ENCODE measurements at places on chromosomes 12 and 14.
A peak's percentile ranks its signal among the peaks of the same experiment; 100 is the strongest.

DNA sequence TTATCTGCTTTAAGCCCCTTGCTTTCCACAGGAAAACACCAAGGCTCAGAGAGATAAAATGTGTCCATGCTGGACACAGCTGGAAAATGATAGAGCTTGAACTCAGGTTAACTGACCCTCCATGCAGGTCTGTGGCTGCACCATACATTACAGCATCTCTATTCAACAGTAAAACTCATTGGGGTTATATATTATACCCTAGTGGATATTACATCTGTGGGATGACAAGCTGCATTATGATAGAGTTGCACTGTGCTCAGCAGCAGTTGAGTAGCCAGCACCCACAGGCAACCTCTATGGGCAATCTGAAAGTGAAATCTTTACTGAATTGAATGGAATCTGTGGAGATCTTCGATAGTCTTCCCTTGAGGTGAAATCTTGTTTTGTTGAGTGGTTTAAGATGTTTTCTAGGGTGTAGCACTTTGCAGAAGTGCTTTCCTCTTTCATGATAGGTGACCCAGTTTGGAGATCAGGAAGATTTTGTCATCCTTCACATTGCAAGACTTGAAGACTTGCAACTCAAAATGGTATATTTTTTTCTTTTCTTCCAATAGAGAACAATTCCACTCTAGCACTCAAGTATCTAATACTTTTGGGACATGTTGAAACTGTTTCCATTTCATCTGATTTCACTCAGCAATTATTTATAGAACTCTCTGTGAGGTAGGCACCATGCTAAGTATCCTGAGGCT, 389.2 kb downstream of the RAD51B start:
- DNase-seq: no peak

GRCh38 chr12:54830199-54830598, 24.1 kb upstream of the MUCL1 start:
- DNase-seq: no peak

- DNase-seq: peak; percentile 97
Measured at GRCh38 chr14:71320107-71320733, 413.0 kb downstream of the PCNX1 start.

DNA sequence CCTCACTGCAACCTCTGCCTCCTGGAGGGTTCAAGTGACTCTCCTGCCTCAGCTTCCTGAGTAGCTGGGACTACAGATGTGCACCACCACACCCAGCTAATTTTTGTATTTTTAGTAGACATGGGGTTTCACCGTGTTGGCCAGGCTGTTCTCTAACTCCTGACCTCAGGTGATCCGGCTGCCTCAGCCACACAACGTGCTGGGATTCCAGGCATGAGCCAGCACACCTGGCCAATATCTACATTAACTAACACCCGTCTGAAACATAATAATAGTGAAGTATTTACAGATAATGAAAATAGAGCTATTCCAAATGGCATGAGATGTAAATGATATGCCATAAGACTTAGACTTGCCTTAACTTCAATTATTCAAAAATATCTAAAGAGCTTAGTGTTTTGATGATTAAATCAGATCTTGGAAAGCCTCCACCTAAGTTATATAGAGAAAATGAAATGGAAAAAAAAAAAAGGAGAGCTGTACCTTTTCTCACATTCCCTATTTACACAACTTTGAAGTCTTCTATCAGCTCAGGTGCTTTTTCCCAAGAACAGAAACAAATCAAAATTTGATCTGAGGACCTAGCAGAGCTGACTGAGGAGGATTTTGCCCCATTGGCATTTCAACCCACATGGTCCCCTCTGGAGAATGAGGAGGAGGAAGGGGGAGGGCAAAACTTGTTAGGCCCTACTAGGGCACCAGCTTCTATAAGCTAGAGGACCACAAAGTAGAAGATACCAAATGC, 309.2 kb downstream of the PRKD1 start:
- DNase-seq: no peak

- DNase-seq: no peak
Measured at GRCh38 chr12:94148739-94149118, 352 bp downstream of the PLXNC1 start.

DNA sequence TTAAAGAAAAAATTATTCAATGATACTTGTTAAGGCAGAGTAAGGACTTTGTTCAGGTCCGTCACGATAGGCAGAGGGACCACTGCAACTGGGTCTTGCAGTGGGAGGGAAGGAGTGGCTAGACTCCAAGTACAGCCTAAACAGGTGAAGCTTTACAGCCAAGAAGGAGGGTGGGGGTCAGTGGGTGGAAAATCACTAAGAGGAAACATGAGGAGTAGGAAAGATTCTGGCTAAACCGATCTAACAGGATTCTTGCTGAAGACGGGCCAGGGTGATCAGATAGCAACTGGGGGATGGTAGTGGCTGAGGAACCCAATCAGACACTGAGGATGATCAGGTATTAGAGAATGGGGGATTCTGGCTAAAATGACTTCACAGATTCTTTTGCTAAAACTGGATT, 100.2 kb downstream of the TTC7B start:
- no peak for DNase-seq

DNA sequence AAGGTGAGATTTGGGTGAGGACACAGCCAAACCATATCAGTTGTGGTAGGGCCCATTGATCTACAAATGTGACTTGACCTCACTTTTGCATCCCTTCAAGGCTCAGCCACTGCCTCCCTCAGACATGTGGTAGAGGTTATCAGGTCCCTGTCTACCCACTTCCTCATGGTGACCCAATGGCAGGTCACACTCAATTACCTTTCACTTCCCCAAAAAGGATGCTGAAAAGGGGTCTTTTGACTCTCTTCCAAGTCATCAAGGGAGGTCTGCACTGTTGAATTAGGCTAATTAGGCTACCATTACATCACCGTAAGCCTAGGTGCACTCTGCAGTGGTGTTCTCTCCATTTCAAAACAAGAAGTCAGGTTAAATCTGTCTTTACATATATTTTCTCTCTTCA, 22.6 kb upstream of the DRAM1 start:
- DNase-seq: no peak

DNA sequence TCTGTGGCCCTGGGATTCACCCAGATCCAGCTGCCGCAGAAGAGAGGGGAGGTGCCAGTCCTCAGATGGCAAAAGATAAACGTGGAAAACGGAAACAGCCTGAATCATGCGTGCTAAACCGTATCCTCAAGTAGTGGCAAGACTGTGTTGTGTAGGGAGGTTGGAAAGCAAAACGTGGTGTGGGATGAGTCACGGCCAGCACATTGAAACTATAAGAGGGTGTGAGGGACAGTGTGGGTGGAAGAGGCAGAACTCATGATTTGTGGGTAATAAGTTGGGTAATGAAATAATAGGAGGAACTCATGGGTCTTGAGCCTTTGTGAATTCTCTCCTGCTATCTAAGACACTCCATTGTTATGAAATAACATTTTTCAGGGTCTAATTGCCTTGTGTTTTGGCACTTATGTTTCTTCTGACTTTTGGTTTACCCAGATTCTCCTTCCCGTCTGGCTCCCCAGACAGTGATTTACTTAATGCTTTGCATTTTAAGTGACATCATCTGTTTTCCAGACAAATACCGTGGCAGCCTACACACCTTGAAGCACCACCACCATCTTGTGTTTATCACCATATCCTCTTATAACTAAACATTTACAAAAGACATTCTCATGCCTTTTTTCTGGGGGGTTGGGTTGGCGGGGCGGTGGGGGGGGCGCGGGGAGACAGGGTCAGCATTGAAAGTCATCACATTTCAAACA, 62.3 kb upstream of the PTCSC3 start:
- peak; percentile 60 for DNase-seq

DNA sequence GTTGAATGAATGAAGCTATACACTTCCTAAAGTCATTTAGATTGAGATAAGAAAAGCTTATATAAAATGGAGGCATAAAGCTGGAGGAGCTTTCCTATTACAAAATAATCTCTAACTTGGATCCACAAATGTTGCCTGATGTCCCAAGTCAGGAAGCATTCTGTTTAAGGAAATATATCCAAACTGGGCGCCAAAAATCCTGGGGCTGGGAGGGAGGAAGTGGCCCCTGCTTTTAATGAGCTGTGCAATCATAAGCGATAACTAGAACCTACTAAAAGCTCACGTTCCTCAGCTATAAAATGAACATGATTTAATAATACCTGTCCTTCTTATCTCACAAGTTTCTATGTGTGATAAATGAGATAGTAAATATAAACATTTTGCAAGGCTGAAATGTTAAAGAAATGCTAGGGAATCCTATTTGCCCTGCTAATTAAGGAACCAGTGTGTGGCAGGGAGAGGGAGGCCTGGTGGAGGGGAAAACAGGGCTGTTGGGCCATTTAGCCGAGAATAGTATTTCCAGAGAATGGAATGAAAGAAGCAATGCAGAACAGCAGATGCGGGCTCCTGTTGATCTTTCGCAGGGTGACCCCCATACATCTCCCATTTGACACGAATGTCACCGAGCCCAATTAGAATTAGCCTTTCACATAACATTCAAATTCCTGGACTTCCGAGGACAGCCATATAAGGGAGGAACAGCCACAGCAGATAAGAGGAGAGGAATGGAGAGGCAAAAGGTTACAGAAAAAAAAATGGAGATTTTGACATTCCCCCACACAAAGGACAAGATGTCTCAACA, 25.9 kb downstream of the DUSP6 start:
- no peak for DNase-seq

DNA sequence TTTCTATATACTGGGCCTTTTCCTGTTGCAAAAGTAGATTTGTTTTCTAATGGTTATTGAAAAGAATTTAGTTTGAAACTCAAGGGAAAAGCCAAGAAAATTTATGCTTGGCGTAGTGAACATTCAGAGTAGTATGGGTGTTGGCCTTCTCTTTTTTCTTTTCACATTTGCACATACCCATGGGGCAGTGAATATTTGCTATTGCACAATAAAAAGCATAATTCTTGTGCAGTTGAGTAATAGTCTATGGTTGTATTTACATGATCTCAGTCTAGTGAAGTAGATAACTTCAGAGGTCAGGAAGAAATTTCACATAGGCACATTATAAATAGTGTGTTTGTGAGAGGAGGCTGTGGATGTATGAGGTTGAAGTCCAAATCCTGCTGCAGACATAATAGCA, 158.1 kb downstream of the FLRT2 start:
- DNase-seq: no peak

GRCh38 chr14:51004801-51005526, 60.7 kb upstream of the PYGL start:
- peak; percentile 27 for DNase-seq

DNA sequence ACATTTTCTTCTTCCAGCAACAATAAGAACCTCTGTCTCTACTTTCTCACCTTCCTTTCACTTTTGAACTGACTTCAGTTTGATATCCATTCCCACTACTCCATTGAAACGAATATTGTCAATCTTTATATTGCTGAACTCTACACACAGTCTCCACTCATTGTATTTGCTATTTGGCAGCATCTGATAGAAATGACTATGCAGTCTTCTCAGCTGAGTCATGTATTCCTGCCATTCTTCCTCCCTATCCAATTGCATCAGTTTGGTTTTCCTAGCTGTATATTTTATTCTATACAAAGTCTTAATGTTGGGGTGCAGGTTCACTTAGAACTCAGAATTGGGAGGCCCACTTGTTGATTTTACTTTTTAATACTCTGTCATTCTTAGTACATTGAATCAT, 107.5 kb upstream of the CPNE8 start:
- DNase-seq: no peak

DNA sequence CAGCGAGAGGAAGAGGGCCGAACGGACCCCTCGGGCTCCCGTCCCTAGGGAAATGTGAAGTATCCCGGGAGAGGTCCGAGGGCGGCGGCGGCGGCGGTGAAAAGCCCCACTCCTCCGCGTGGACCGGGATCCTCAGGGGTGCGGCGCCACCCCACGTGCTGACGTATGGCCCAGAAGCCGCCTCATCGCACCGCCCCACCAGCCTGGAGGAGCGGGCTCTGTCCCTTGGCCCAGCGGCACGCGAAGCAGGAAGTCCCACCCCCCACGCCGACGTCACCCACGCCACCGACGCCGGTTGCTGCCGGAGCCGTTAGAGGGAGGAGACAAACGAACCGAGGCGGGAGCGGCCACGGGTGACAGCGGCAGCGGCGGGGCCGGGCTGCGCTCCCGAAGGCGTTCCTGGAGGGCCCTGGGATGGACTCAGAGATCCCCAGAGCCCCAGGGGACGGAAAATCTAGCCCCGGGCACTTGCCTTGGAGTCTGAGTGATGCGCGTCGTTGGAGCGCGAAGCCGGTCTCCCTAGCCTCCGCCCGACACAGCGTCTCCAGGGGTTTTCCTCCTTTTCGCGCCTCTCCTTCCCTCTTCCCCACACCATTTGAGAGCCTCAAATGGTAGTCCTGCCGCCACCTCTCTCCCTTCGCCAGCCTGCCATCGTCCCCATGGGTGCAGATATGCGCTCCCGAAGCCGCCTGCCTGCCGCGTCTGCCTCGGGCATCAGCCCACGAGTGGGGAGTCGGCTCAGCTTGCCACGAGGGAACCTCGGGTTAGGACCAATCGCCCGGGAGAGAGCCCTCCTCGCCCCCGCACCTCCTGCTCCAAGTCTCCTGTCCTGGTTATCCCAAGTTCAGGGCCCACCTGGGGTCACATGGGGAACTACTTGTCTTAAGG, at the start of gene CEP83:
CEP83 (minus strand) TSS at position 140 of the 888 bp plus-strand sequence. CDS start 47,377 bp downstream, outside the sequence.
- DNase-seq: peak; percentile 89

GRCh38 chr12:88960213-88960878, 380.1 kb upstream of the KITLG start:
- DNase-seq: no peak

GRCh38 chr14:52112336-52113018, 43.6 kb upstream of the NID2 start:
- DNase-seq: peak; percentile 90

DNA sequence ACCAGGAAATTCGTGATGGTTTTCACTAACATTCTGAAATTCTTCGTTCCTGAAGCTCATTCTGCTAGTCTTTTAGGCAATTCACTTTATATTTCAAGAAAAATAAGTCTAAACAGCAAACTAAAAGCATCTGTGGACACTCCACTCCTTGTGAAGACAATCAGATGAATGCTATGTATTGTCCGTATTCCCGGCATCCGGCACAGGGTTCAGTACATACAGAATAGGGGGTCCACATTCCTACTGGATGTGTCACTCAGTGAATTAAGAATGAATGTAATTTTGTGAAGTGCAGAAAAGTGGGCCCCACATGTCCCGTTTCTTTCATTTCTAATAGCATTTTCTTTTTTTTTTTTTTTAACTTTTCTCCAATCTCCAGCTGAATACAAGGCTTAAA, 241.3 kb downstream of the GRIN2B start:
- DNase-seq: no peak

DNA sequence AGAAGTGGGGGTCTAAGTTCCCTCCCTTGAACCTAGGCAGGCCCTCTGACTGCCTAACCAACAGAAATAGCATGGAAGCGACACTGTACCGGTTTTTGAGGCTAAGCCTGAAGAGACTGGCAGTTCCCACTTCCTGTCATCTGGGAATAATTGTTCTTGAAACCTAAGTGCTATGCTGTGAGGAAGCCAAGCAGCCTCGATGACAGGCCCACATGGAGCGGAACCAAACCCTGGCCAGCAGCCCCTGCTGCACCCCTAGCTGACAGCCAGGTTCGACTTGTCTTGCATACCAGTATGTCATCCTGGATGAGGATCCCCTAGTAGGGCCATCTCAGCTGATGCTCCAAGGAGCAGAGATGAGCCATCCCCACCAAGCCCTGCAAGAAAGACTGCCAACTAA, 6.4 kb upstream of the GPR68 start:
- no peak for DNase-seq

All from brain microvascular endothelial cell (primary cell).